Upper lobe of right lung (tissue), 1 donor: ENCODE measurements at places on chromosomes 1 and 21.

GRCh38 chr1:153586347-153586746, 20.7 kb upstream of the S100A2 start:
- DNase-seq = no peak

- DNase-seq = no peak
Measured at GRCh38 chr1:151210830-151211229, 12.5 kb downstream of the PIP5K1A start.

DNA sequence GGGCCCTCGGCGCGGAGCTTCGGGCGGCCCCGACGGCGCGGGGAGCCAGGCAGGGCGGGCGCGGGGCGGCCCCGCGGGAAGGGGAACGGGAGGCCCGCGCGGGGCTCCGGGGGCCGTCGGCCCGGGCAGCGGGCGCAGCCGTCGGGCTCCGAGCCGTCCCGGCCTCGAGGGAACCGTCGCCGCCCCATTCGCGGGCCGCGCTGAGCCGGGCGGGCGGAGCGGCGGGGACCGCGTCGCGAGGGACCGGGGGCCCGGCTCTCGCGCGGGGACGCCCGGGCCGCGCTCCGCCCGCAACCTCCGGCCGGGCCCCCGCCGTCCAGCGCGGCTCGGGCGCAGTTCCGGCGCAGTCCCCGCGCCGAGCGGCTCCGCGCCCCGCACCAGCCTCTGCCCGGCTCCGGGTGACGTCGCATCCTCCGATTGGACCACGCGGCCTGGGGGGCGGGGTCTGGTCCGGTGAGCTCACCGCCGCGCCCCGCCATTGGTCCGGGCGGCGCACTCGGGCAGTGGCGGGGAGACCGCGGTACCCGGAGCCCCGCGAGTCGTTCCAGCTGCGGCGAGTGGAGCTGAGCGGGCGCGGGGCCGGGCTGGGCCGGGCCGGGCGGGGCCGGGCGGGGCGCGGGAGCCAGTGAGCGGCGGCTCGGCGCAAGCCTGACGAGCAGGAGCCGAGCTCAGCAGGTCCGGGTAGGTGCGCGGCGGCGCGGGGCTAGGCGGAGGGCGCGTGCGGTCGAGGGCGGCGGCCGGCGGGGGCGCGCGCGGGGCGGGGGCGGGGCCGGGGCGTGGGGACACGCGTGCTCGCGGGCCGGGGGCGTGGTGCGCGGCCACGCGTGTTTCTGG, 66.7 kb upstream of the VAMP3 start:
- DNase-seq = peak; percentile 96

- no peak for DNase-seq
Measured at GRCh38 chr1:181469829-181470228, 13.5 kb upstream of the CACNA1E start.

DNA sequence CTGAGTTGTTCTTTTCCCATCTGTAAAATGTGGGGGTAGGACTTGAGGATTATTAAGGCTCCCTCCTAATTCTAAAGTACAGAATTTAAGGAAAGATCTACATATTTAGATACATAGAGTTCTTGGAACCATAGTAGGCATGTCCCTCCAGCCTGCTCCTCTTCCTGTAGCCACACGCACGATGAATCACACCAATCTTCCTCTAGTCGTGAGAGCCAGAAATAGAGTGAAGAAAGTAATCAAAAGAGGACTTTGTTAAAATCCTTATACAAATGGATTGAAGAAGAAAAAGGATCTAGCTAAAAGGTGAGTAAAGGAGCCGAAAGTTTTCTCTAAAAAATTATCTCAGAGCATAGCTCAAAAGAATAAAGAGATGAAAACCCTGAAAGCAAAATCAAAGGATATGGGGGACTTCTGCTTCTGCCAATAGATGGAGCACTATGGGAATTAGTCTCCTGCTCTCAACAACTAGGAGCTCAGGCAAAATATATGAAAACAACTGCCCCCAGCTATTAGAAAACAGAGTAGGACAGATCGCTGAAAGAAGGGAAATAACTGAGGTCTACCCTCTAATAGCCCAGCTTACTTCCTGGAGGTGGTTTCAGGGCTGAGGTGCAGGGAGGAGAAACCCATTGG, 8.5 kb downstream of the C1orf141 start:
- no peak for DNase-seq

DNA sequence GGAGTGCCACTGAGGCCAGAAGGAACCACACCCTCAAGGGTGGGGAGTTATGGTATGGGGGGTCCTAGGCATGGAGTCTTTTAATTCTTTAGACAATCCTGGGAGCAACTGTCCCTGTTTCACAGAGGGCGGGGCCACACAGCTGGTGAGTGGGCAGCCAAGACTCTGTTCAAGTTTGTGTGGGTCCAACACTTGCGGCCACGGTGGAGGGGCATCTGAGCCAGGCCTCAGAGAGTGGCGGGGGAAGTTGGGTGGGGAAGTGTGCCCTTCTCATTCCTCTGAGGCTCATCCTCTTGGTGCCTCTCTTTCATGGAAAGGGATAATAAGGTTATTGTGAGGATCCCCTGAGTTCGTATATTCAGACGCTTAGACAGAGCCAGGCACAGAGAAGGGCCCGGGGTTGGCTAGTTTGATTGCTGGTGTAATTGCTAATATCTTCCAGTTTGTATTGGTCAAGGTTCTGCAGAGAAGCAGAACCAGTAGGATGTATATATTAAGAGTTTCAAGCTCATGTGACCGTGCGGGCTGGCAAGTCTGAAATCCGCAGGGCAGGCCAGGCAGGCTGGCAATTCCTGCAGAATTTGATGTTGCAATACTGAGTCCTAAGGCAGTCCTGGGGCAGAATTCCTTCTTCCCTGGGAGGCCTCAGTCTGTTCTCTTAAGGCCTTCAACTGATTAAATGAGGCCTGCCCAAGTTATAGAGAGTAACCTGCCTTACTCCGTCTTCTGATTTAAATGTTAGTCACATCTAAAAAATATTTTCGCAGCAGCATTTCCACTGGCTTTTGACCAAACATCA, 15.9 kb downstream of the PCSK9 start:
- DNase-seq = no peak
